ENCODE measurements at places on chromosomes 11 and 22. TPM values are rescaled to one million over a fixed set of nuclear protein-coding genes. Genes with fewer than 3 reads are reported as not detected.
A peak's percentile ranks its signal among the peaks of the same experiment; 100 is the strongest.

The HSPB2 gene
- total RNA-seq: not detected

The NAALADL1 gene
- total RNA-seq: 3.3 TPM

The TNRC6B gene
- total RNA-seq: 31.5 TPM

The SFI1 gene
- total RNA-seq: 70.1 TPM

The ZNF408 gene
- 12.1 TPM for total RNA-seq

DNA sequence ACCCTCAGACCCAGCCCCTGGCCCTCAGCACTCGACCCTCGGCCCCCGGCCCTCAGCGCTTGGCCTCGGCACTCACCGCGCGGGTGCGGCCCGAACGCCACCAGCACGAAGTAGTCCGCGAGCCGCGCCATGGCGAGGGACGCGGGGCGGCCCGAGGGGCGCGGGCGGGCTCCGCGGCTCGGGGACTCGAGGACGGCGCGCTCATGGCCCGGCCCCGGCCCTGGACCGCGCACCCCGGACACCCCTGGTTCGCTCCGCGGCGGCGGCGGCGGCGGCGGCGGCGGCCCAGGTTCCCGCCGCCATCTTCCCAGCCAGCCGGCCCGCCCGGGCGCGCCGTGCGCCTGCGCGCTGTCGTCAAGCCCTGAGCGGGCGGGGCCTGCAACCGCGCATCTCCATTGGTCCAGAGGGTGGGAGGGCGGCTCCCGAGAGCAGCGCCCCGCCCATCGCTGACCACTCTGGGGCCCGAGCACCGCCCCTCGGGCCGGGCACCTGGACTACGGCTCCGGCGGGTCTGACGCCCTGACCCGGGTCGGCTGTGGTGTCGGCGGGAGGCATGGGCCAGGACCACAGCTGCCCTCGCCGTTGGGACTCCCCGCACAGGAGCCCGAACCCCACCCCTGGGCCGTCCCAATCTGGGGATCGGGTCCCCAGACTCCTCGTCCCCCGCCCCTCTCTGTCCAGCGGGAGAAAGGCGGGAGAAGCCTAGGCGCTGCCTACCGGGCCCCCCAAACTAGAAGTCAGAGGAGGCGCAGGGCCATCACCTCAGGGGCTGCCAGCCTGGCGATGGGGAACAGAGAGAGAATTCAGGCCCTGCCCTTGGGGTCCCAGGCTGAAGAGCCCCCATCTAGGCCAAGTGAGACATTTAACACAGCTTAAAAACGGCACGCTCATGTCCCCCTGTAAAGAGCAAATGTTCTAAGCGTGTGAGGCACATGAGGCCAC is at the start of gene SBF1:
Gene SBF1, minus strand, starts transcription at position 326 of the 942 bp plus-strand sequence. Its CDS starts 195 bp downstream, at position 131.
- H3K27me3 ChIP-seq: no peaks in the 10 kb centered on the region
- peak; percentile 43 for DNase-seq

DNA sequence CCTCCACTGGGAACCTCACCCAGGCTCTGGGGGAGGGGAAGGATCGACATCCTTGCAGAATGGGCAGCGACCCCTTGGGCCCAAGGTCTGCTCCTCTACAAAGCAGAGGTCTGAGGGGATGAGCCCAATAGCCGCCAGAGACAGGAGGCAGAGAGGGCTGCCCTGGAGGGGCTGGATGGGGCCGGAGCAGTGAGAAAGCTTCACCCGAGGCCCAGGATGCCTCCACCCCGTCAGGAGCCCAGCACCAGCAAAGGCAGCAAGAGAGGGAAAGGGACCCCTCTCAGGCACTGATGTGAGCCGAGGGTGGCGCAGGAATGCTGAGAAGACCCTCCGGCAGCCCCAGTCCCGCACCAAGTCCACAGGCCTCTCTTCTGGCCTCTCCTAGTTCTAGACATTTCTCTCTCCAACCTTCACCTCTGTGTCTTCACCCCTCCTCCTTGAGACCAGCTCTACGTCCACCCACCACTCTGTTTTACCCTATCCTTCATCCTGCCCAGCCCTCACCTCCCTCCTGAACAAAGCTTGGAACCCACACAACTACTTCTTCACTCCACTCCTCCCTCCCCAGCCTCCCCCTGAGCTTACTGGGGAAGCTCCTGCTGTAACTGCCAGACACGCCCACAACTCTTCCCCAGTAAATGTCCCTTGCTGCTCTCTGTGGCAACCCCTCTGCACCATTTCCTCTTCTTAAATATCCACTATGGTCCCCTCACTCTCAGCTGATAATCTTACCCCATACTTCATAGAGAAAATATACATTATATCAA is 131.9 kb downstream of the MPPED1 start:
- no peak overlapping the region for H3K27ac ChIP-seq
- no peaks in the 10 kb centered on the region for H3K4me1 ChIP-seq
- H3K36me3 ChIP-seq: no peaks in the 10 kb centered on the region

GRCh38 chr11:122634501-122634900 is 21.0 kb upstream of the UBASH3B start:
- H3K27ac ChIP-seq: no peak overlapping the region
- no peaks in the 10 kb centered on the region for H3K4me1 ChIP-seq
- no peak for DNase-seq
- peaks cover 4% of the 10 kb centered on the region for H3K27me3 ChIP-seq
- no peak overlapping the region for H3K4me3 ChIP-seq

DNA sequence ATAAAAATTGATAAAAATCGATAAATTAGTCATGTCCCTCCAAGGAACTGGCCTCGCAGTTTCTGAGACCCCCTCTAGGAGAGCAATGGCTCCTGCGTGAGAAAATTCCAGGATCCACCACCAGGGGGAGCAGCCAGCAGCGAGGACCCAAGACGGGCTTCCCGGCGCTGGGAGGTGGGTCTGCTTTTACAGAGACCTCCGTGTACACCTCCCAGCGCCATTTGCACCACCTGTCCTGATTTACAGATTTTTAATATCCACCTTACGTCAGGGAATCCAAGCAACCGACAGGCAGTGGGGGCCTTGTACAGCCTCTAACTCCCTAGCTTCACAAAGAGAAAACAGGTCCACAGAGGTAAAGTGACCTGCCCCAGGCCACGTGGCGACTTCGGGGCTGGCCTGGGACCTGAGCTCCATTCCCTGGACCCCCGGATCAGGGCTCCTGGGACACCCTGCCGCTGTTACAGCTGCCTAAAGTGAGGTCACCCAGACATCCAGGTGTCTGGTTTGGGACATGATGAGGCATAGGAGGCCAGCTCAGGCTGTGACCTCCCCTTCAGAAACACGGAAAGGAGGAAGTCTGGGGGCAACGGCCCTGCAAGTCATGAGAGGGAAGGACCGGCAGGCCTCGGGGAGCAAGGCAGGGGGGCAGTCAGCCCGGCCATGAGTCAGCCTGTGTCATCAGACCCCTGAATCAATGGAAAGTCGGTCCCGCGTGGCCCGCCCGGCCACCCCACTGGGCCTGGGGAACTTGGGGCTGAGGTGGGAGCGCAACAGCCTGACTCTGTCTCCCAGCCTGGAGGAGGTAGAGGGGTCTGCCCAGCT is 3.5 kb downstream of the OSM start:
- H3K4me3 ChIP-seq: 0 out of 2 replicates have a peak overlapping the region, but pooled peaks have one; percentile 12
- no peaks in the 10 kb centered on the region for H3K27me3 ChIP-seq
- H3K27ac ChIP-seq: no peak overlapping the region
- H3K4me1 ChIP-seq: peaks cover 20% of the 10 kb centered on the region
- no peaks in the 10 kb centered on the region for H3K36me3 ChIP-seq
- DNase-seq: no peak

- no peak overlapping the region for H3K27ac ChIP-seq
- H3K4me1 ChIP-seq: no peaks in the 10 kb centered on the region
- H3K4me3 ChIP-seq: no peak overlapping the region
- no peaks in the 10 kb centered on the region for H3K36me3 ChIP-seq
- no peaks in the 10 kb centered on the region for H3K27me3 ChIP-seq
These were observed 70.1 kb downstream of the SYT9 start for GRCh38 chr11:7321473-7322450.

- H3K36me3 ChIP-seq: no peaks in the 10 kb centered on the region
- no peak overlapping the region for H3K4me3 ChIP-seq
- H3K4me1 ChIP-seq: no peaks in the 10 kb centered on the region
- H3K27ac ChIP-seq: no peak overlapping the region
These were observed 32.9 kb downstream of the ARVCF start for GRCh38 chr22:19983741-19984140.

DNA sequence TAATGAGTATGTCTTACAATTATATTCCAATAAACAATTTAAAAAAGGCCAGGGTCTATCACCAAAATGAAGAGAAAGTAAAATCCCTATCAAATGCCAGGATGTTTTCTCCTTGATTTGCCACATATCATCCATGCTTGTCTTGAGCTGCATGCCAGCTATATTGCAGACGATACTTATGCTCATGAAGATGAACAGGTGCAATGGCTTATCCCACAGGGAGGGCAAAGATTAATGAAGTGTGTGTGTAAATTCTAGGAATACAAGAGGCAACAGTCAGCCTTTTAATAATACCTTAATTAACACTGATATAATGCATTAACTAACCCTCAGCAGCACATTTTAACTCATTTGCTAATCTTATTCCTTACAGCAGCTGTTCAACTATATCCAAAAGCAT is 850.5 kb downstream of the KCNA4 start:
- no peak overlapping the region for H3K27ac ChIP-seq
- no peaks in the 10 kb centered on the region for H3K27me3 ChIP-seq
- H3K4me1 ChIP-seq: no peaks in the 10 kb centered on the region
- no peak for DNase-seq
- no peaks in the 10 kb centered on the region for H3K36me3 ChIP-seq

DNA sequence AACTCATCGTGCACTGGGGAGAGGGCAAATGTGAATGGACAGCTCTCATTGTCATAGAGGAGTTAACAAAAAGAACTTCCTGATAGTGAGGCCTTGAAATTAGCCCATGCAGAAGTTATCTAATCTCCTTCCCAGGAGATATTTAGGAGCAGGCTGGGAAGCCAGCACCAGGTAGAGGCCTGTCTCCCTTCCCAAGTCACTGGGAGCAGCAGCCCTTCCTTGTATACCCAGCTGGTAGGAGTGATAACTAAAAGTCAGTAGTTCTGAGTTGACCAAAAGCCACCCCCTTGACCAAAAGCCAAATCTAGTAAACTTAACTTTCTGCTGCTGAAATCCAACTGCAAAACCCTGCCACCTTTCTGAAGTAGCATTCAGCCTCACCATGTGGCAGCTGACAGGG is 1.4 kb upstream of the BACE1-AS start:
- H3K27ac ChIP-seq: no peak overlapping the region
- H3K36me3 ChIP-seq: no peaks in the 10 kb centered on the region
- no peaks in the 10 kb centered on the region for H3K4me1 ChIP-seq
- no peak for DNase-seq
- no peaks in the 10 kb centered on the region for H3K27me3 ChIP-seq
